ENCODE measurements at places on chromosomes 6 and 20.
A peak's percentile ranks its signal among the peaks of the same experiment; 100 is the strongest.

GRCh38 chr20:3340443-3340842 is 67.0 kb downstream of the DNAAF9 start:
- DNase-seq = no peak

DNA sequence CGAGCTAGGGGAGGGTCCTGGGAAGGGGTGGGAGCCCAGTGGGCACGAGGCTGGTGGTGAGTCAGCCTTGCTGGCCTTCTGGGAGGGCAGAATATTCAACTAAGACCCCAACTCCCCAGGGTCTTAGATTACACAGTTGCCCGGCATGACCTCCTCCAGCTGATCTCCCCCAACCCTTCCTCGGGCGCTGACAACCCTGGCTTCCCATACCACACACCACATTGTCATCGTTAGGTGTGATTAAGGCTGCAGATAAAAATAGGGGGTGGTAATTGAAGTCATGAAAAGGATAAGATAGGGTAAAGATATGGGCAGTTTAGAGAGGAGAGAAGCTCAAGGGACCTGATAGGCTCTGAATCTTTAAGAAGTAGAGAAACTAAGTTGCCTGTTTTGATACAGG is 10.5 kb downstream of the CDC40 start:
- DNase-seq = no peak

DNA sequence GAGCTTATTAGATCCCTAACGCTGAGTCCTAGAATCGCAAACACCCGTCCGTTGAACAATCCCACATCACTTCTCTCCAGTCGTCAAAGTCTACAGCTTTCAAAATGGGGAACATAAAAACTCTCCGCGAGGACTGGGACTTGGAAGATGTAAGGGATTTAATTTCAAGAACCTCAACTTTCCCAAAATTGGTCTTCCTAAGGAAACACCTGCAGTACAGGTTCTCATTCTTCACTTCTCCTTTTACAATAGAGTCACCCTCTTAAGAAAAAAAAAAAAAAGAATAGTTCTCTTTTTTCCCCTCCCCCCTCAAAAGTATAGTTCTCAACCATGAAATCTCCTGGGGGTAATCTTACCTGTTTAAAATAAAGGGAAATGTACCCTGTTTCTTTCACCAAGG is 6.6 kb upstream of the ZBTB22 start:
- no peak for DNase-seq

GRCh38 chr6:138971601-138972000 is 16.5 kb downstream of the REPS1 start:
- no peak for DNase-seq

DNA sequence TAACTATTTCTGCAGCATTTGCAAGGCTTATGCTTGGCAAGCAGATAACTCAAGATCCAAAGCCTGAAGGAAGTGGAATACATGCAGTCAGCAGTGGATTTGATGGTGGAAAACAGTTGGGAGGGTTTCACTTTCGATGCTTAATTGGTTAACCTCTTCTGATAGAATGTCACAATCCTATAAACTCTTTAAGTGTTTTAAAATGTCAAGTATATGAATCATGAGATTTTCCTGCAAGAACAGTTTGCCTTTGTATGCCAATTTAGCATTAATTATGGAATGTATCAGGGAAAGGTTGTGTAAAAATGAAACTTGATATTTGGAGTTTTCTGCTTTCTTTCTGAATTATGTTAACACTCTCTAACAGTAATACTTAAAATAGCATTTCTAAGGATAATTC is 36.6 kb downstream of the NKX2-4 start:
- no peak for DNase-seq

GRCh38 chr20:57968120-57968519 is 258.3 kb upstream of the PMEPA1 start:
- DNase-seq = no peak

- DNase-seq = no peak
Measured at GRCh38 chr6:146056506-146056905, 27.6 kb downstream of the GRM1 start.

DNA sequence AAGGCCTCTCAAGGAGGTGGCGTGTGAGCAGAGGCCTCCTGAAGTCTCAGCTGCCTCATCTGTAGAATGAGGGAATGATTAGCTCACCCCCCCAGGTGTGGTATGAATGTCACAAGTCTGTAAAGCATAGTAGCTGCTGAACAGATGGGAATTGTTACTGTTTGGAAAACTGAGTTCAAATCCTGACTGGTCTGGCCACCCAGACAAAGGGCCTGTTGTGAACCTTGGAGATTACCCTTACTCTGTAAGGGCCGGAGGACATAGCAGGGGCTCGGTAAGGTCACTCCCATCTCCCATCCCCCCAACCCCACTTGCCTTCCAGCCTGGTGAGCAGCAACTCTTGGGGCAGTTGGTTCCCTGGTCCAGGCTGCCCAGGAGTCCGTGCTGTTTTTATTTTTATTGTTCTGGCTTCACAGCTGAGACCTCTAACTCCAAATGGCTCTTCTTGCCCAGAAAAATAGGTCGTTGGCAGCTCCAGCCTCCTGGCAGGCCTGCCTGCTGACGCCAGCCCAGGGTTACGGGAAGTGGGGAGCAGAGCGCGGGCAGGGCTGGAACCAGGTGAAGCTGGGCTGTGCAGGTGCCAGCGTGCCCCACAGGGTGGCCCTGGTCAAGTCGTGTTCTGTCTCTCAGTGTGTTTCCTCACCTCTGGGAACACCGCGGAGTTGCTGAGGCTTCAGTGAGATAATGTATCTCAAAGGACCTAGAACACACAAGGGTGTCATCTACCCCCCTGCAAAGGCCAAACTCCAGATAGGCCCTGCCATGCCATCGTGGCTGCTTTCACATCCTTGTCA is 4.5 kb upstream of the SIRPA start:
- DNase-seq = peak; percentile 76

DNA sequence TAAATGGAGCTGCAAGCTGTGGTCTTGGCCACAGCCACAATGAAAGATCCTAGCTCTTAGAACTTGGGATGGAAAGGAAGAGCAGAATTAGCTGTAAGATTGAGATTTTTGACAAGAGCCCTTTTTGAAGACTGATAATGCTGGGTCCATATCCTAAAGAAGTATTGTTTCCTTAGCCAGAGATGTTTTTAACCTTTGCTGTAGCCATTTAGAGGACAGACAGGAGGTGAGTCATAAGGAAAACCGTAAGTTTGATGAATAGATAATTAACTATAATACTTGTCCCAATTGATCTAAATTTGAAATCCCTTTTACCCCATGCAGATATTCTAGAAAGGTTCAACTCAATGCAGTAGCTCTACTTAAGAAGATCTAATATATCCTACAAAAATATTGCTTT is 213.7 kb downstream of the HTR1B start:
- no peak for DNase-seq

DNA sequence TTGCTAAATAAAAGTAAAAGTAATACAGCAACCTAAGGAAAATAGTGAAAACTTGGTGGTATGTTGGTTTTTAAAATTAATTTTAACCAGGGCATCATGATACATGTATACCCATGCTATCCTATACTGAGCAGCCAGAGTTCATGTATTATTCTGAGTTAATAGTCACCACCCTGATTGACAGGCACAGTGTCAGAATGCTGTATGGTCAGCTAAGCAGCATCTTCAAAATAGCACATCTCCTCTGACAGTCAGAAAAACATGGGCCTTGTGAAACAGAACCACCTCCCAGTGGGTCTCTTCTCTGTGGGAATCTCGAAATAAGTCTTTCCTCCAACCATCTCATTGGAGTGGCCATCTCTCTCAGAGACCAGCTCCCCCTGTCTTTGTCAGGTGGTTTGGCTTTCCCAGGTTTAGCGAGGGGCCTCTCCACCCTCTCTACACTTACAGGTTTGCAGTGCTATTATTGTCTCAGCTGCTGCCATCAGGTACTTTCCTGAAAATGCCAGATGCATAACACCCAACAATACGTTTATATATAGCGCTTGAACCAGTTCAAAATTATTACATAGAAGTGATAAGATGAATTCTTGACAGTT is 47.1 kb upstream of the RNF8 start:
- DNase-seq = no peak

- DNase-seq = no peak
Measured at GRCh38 chr6:86723729-86724128, 213.6 kb upstream of the HTR1E start.

- no peak for DNase-seq
Measured at GRCh38 chr6:124371974-124372475, 568.4 kb downstream of the NKAIN2 start.

DNA sequence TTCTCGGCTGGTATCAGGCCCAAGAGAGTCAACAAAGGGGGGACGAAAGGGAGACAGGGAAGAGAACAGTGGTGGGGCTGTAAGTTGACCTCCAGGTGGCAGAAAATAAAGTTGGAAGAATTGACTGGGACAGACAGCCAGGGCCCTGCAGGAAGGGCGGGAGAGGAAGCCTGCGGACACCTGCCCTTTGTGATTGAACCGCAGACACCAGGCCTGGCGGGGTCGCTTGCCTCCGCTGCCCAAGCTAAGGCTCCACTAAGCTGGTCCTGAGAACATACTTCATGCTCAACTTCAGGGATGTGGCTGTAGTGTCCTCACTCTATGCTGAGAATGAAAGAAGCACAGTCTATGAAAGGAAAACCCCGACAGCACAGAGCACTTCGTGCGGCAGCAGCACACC is 53.8 kb downstream of the RPP40 start:
- DNase-seq = no peak

DNA sequence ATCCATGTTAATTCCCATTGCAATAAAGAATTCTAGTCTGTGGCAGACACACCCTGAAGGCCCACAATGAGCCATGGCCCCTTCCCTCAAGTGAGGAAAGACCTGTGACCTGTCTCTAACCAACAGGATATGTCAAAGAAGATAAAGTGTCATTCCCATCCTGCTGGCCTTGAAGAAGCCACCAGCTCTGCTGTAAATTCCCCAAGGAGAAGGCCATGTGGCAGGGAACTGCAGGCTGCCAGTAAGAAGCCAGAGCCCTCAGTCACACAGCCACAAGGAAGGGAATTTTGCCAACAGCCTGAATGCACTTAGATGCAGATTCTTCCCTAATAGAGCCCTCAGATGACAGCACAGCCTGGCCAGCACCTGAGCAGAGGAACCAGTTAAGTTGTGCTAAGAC is 24.8 kb downstream of the VIP start:
- no peak for DNase-seq

- DNase-seq = no peak
Measured at GRCh38 chr6:48979085-48979484, 484.0 kb downstream of the MMUT start.

DNA sequence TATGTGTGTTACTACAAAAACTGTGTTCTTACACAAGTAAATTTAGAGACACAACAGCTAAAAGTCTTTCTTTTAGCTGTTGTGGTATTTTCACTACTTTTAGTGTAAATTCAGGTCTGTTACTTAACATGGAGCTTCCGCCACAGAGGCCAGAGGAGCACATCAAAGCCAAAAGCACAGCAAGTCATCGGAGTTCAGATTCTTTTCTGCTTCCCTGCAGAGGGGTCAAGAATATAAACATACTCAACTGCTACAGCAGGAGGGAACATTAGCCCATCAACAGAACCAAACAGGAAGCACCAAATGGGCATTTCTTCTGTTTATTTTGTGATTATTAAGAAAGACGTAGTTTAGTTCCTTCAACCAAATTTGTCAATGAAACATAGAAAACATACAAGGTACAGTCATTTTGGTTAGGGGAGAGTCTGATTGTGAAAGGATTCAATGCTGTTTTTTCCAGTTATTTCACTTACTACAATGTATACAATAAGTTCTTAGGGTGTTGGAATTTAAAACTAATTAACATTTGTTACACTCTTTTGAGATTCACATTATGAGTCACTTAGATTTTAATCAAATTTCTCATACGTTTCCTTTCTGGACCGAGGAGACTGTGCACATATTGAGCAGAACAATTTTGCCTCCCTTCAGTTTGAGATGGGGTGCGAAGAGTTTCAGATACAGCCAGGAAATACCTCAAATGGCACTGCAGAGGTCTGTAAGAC is 42.8 kb upstream of the DSE start:
- DNase-seq = no peak

DNA sequence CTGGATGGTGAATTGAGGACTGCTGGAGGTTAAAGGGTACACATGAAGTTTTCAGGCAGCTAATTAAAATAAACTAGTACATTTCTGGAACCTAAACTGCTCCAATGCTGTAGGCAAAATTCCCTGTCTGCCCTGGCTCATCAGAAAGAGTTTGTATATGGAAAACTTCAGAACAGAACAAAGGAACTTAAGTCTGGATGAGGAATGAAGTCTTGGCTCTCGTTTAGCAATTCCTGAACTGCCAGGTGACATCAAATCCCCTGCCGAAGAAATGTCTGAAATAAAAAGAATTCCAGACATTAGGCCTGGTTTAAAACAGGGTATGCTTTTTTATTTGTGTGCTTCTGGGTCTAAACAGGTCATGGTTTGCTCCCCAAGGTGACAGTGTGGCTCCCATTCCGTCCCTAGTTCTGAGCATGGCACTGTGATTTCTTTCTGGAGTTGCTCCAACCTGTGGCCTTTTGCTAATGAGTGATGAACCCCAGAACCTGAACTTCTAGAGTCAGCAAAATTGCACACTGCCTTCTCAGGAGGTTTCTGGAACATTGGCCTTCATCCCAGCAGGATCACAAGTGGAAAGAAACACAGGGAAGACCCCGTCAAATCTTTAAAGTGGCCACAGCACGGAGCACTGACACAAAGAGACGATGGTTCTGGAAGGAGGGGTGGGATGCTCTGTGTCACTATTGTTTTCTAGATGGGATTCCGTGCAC is 129.4 kb upstream of the NAA20 start:
- no peak for DNase-seq

- DNase-seq = no peak
Measured at GRCh38 chr20:51275826-51276225, 252.9 kb upstream of the KCNG1 start.

DNA sequence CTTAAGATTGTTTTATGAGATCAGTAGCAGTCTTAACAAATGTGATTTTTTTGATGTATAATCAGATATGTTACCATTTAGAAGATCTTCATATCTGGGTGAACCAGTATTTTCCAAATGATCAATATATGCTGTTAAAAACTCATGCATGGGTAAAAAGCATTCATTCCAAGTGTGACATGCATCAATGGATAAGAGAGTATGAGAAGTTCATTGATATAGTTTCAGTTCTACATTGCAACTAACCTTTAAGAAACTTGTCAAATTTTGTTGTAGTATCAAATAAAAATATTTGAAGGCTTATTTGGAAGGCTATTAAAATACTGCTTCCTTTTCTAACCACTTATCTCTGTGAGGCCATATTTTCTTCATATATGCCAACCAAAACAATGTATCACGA is 117.7 kb downstream of the FIG4 start:
- DNase-seq = no peak

DNA sequence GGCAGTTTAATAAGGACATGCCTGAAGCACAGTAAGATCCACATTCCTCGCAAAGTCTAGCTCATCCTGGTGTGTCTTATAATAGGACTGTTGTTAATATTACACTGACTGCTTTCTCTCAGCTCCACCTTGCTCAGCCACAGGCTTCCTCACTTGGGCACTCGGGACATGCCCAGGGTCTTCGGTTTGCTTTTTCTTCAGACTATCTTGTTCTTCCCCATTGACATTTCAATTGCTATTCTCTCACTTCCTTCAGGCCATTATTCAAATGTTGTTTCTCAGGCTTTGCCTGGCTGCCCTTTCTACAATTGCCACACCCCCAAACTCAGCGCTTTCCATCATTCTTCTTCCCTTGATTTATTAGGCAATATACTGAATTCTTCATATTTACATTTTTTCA is 274.8 kb upstream of the RGS17 start:
- no peak for DNase-seq

GRCh38 chr20:34874094-34874654 is 1.5 kb upstream of the GGT7 start:
- DNase-seq = no peak

Measured in cerebellar nuclear complex (tissue), 1 donor.